CD4-positive, CD25-positive, alpha-beta regulatory T cell (primary cell): ENCODE measurements at places on chromosomes 11 and 22.

GRCh38 chr22:24429411-24430365, 2.3 kb downstream of the ADORA2A start:
- peak overlapping the region; percentile 98 for H3K4me3 ChIP-seq
- no peaks in the 10 kb centered on the region for H3K27me3 ChIP-seq
- H3K27ac ChIP-seq, result peak overlapping the region; percentile 97
- H3K4me1 ChIP-seq, result peaks cover 97% of the 10 kb centered on the region
- H3K36me3 ChIP-seq, result peaks cover 7% of the 10 kb centered on the region

- no peak for DNase-seq
- no peak overlapping the region for H3K4me3 ChIP-seq
- no peaks in the 10 kb centered on the region for H3K36me3 ChIP-seq
- peaks cover 5% of the 10 kb centered on the region for H3K27me3 ChIP-seq
- H3K27ac ChIP-seq, result no peak overlapping the region
Observed at GRCh38 chr22:45976254-45977002, 534 bp downstream of the WNT7B start.

- H3K27me3 ChIP-seq, result no peaks in the 10 kb centered on the region
- no peak overlapping the region for H3K27ac ChIP-seq
- H3K4me1 ChIP-seq, result no peaks in the 10 kb centered on the region
- no peak overlapping the region for H3K4me3 ChIP-seq
- no peak for DNase-seq
Observed at GRCh38 chr11:102177974-102178631, 67.9 kb downstream of the YAP1 start.

GRCh38 chr22:50186181-50186714, 535 bp downstream of the TRABD start:
- H3K27ac ChIP-seq, result peak overlapping the region; percentile 77
- H3K4me1 ChIP-seq, result peaks cover 51% of the 10 kb centered on the region
- no peak for DNase-seq
- no peaks in the 10 kb centered on the region for H3K36me3 ChIP-seq
- H3K4me3 ChIP-seq, result peak overlapping the region; percentile 63

GRCh38 chr11:126596474-126596873, 241.0 kb downstream of the ST3GAL4 start:
- no peaks in the 10 kb centered on the region for H3K27me3 ChIP-seq
- DNase-seq, result no peak
- no peaks in the 10 kb centered on the region for H3K36me3 ChIP-seq
- no peak overlapping the region for H3K27ac ChIP-seq
- H3K4me1 ChIP-seq, result no peaks in the 10 kb centered on the region

GRCh38 chr22:30396871-30397655, at the start of gene SEC14L2:
Gene SEC14L2, plus strand, starts transcription at chr22:30397018. Its CDS starts 99 bp downstream, at chr22:30397117.
- peaks cover 5% of the 10 kb centered on the region for H3K27me3 ChIP-seq
- H3K27ac ChIP-seq, result no peak within 1 kb of the TSS
- H3K36me3 ChIP-seq, result no peaks in the 10 kb centered on the region
- H3K4me3 ChIP-seq, result peak within 1 kb of the TSS; percentile 54
- peaks cover 27% of the 10 kb centered on the region for H3K4me1 ChIP-seq

- no peak for DNase-seq
- no peaks in the 10 kb centered on the region for H3K36me3 ChIP-seq
- no peaks in the 10 kb centered on the region for H3K4me1 ChIP-seq
- H3K27me3 ChIP-seq, result no peaks in the 10 kb centered on the region
- H3K4me3 ChIP-seq, result no peak overlapping the region
Observed at GRCh38 chr22:48894804-48895250, 932.8 kb downstream of the BRD1 start.

GRCh38 chr11:110951950-110952503, 239.8 kb upstream of the ARHGAP20 start:
- H3K4me1 ChIP-seq, result no peaks in the 10 kb centered on the region
- DNase-seq, result no peak
- H3K36me3 ChIP-seq, result no peaks in the 10 kb centered on the region
- H3K27me3 ChIP-seq, result no peaks in the 10 kb centered on the region
- no peak overlapping the region for H3K4me3 ChIP-seq
- no peak overlapping the region for H3K27ac ChIP-seq

DNA sequence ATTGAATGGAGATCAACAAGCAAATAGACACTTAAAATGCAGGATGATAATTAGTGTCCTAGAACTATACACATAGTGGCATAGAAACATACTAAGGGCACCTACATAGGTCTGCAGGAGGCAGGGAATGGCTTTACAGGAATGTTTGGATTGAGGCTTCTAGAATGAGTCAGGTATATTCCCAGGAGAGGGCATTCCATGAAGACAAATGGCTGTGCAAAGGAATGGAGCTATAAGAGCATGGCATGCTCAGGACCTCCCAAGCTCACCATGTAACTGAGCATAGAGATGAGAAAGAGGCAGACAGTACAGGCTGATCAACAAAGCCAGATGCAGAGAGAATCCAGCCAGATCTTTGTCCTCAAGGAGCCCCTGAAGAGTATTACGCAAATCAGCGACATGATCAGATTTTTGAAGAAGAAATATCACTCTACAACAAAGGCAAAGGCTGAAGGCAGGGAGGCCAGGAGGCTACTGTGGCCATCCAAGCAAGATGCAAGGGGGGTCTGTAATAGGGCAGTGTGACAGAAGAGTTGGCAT, 211.1 kb upstream of the MTNR1B start:
- H3K36me3 ChIP-seq, result no peaks in the 10 kb centered on the region
- no peak overlapping the region for H3K27ac ChIP-seq
- DNase-seq, result no peak
- H3K4me3 ChIP-seq, result no peak overlapping the region

GRCh38 chr11:75689863-75690609, 21.2 kb upstream of the MAP6 start:
- peaks cover 10% of the 10 kb centered on the region for H3K27me3 ChIP-seq
- H3K36me3 ChIP-seq, result no peaks in the 10 kb centered on the region
- DNase-seq, result no peak

GRCh38 chr22:46754110-46754799, 8.2 kb upstream of the TBC1D22A start:
- peaks cover 25% of the 10 kb centered on the region for H3K4me1 ChIP-seq
- no peaks in the 10 kb centered on the region for H3K36me3 ChIP-seq
- no peak for DNase-seq
- H3K27ac ChIP-seq, result no peak overlapping the region
- H3K4me3 ChIP-seq, result no peak overlapping the region

DNA sequence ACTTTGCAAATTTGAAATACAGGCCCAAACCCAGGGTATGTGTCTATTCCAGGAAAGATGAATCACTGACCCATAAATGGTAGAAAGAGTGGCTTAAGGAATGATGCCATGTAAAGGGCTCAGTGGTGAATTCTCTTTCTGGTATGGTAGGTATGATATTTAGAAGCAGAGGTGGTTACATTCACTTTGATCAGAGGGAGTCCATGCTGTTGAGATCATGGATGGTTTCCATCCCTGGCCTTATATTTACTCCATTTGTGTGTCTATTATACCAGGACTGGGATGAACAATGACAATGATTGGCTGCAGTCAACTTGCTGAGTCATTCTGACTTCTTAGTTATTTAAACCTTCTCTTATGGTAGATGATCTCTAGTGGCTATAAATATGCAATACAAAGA, 419.8 kb upstream of the LRRC4C start:
- no peak overlapping the region for H3K4me3 ChIP-seq
- no peaks in the 10 kb centered on the region for H3K4me1 ChIP-seq
- H3K36me3 ChIP-seq, result no peaks in the 10 kb centered on the region

DNA sequence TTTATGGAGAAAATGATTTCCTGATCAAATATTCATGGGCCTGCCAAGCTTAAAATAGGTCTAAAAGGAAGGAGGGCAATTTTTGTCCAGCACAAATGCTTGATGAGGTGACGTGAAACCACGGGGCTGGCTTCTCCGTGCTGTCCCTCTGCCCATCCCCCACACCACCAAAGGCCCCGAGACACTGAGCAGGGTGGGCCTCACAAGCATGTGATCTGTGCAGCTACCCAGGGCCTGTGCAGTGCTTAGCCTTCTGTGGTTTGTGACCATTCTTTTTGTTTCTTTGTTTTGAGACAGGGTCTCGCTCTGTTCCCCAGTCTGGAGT, 94.8 kb upstream of the RTL6 start:
- H3K27ac ChIP-seq, result no peak overlapping the region
- no peaks in the 10 kb centered on the region for H3K4me1 ChIP-seq
- no peak for DNase-seq
- H3K36me3 ChIP-seq, result no peaks in the 10 kb centered on the region

- no peaks in the 10 kb centered on the region for H3K27me3 ChIP-seq
- H3K4me1 ChIP-seq, result no peaks in the 10 kb centered on the region
- H3K4me3 ChIP-seq, result no peak overlapping the region
Observed at GRCh38 chr11:12287374-12288211, 89.8 kb upstream of the PARVA start.

- H3K36me3 ChIP-seq, result no peaks in the 10 kb centered on the region
- peaks cover 64% of the 10 kb centered on the region for H3K4me1 ChIP-seq
- peak overlapping the region; percentile 94 for H3K27ac ChIP-seq
- H3K4me3 ChIP-seq, result peak overlapping the region; percentile 90
Observed at GRCh38 chr11:72041364-72042063, 38.8 kb downstream of the NUMA1 start.

- no peak overlapping the region for H3K27ac ChIP-seq
- no peak overlapping the region for H3K4me3 ChIP-seq
- H3K4me1 ChIP-seq, result peaks cover 8% of the 10 kb centered on the region
- no peaks in the 10 kb centered on the region for H3K27me3 ChIP-seq
- DNase-seq, result no peak
- peaks cover 5% of the 10 kb centered on the region for H3K36me3 ChIP-seq
Observed at GRCh38 chr22:47040486-47041270, 278.2 kb downstream of the TBC1D22A start.

- peaks cover 6% of the 10 kb centered on the region for H3K4me1 ChIP-seq
- no peak overlapping the region for H3K4me3 ChIP-seq
- no peak overlapping the region for H3K27ac ChIP-seq
- no peaks in the 10 kb centered on the region for H3K27me3 ChIP-seq
- DNase-seq, result peak; percentile 38
Observed at GRCh38 chr22:29470159-29470855, 9.7 kb upstream of the NEFH start.

DNA sequence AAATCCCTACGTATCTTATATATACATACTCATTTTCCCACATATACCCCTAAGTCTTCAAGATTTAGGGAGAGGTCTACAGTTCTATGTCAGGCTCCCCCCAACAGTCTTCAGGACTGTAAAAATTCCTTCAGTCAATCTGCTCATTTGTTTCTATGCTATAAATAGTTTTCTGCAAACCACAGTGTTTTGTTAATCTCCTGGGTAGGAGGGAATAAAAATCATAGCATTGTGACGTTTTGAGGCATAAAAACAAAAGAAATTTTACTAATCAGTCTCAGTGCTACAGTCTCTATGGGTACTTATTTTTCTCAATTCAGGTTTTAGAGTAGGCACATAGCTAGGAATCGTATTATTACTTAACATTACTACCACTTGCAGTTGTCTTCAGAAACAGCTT, 552.8 kb upstream of the LRRC4C start:
- H3K4me3 ChIP-seq, result no peak overlapping the region
- H3K27me3 ChIP-seq, result no peaks in the 10 kb centered on the region
- H3K36me3 ChIP-seq, result no peaks in the 10 kb centered on the region
- no peaks in the 10 kb centered on the region for H3K4me1 ChIP-seq

DNA sequence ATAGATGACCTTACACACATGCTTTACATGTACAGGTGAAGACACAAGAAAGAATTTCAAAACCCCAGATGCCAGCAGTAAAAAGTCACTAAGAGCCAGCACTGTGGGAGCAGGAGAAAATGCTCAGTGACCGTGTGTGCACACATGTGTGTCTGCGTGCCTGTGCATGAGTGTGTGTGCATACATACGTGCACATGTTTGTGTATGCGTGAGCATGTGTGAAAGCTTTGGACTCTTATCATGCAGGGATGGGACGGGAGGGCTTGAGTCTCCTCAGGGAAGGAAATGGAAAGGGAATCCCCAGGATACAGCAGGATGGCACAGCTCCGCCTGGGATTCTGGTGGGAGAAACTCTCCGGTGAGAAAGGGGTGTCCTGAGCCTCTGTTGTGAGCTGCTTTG, 121.5 kb upstream of the B3GAT1 start:
- no peaks in the 10 kb centered on the region for H3K36me3 ChIP-seq
- no peak overlapping the region for H3K4me3 ChIP-seq
- H3K4me1 ChIP-seq, result no peaks in the 10 kb centered on the region
- H3K27me3 ChIP-seq, result no peaks in the 10 kb centered on the region
- no peak for DNase-seq

GRCh38 chr11:114318361-114318760, 22.2 kb downstream of the NNMT start:
- DNase-seq, result no peak
- H3K27me3 ChIP-seq, result peaks cover 3% of the 10 kb centered on the region
- peak overlapping the region; percentile 1 for H3K4me3 ChIP-seq

GRCh38 chr11:78060533-78060932, 3.1 kb upstream of the THRSP start:
- no peak for DNase-seq
- no peaks in the 10 kb centered on the region for H3K36me3 ChIP-seq
- H3K4me1 ChIP-seq, result no peaks in the 10 kb centered on the region
- H3K27me3 ChIP-seq, result no peaks in the 10 kb centered on the region
- no peak overlapping the region for H3K4me3 ChIP-seq

DNA sequence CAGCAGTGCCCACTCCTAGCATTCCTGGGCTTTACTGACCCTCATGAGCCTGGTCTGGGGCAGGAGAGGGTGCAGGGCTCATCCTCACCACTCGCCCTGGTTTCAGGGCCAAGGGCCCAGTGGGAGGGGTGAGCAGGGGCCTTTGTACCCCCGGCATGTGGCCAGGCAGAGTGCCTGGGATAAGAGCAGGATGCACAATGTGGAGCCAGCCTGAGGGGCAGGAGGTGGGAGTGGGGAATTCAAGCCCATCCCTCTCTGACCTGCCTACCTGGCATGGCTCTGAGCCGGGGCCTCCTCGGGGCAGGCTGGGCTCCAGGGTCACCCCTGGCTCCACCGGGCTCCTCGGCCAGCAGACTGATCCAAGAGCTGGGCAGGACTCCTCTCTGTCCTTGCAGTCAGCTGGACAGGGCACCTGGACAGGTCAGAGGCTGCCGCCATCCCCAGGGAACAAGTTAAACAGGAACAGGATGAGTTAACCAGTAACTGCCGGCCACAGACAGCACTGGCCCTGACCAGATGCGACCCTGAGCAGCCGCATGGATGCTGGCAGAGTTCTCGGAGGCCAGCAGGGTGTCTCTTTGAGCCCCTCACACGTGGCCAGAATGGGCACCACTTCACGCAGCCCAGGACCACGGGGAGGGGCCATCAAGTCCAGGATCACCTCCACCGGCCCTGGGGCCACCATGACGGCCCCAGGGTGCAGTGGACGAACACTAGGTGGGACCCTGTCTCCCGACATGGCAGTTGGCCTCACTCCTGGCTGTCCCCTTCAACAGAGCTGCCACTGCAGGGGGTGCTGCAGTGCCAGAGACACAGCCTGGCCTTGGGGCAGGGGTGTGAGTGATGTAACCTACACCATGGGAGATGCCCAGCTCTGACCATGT, 5.0 kb downstream of the SIGIRR start:
- H3K4me3 ChIP-seq, result no peak overlapping the region
- no peak for DNase-seq
- H3K36me3 ChIP-seq, result no peaks in the 10 kb centered on the region

DNA sequence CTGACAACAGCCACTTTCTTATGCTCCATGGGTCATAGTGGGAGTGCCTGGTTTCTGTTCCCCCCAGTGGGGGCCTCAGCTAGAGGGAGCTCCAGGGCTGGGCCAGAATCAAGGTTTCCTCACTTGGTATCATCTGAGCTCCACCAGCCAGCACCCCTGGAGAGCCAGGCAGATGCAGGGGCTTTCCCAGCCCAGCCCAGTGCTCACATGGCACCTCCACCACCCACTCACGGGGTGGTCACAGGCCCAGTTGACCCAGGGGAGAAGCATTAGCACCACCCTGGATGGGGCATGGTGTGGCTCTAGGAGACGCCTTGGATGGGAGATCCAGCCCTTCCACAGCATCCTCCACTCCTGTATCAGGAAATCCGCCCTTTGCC, 24.1 kb upstream of the WNT7B start:
- H3K4me1 ChIP-seq, result peaks cover under 1% of the 10 kb centered on the region
- no peaks in the 10 kb centered on the region for H3K27me3 ChIP-seq
- H3K27ac ChIP-seq, result no peak overlapping the region
- no peak for DNase-seq
- H3K36me3 ChIP-seq, result no peaks in the 10 kb centered on the region
